ENCODE measurements at places on chromosomes 11 and 22.

- peak overlapping the region; percentile 84 for H3K4me3 ChIP-seq
- H3K27me3 ChIP-seq: no peaks in the 10 kb centered on the region
- peaks cover 4% of the 10 kb centered on the region for H3K4me1 ChIP-seq
- H3K36me3 ChIP-seq: no peaks in the 10 kb centered on the region
- no peak overlapping the region for H3K27ac ChIP-seq
Measured at GRCh38 chr11:108592591-108593213, 866 bp downstream of the EXPH5 start.

DNA sequence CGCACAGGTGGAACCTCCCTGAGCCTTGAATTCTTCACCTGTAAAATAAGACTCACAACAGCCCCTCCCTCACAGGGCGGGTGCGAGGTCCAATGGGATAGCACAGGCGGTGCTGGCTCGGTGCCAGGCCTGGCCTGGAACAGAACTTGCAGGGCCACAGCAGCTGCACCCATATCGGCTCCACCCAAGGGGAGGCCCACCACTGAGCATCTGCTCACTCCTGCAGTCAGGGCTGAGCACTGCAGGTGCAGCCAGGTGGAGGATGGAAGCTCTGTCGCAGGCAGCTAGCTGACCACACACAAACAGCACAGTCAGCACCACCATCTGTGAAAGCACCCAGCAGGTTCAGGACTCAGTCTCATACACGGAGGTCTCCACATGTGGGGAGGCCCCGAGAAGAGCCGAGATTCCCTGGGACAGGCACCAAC lies 19.6 kb downstream of the VPS37C start:
- peaks cover 33% of the 10 kb centered on the region for H3K4me1 ChIP-seq
- H3K36me3 ChIP-seq: no peaks in the 10 kb centered on the region
- H3K27me3 ChIP-seq: no peaks in the 10 kb centered on the region
- no peak for DNase-seq
- H3K4me3 ChIP-seq: no peak overlapping the region

GRCh38 chr22:37121887-37122591 lies 12.5 kb upstream of the TMPRSS6 start:
- H3K4me3 ChIP-seq: no peak overlapping the region
- H3K27me3 ChIP-seq: no peaks in the 10 kb centered on the region
- no peak overlapping the region for H3K27ac ChIP-seq

DNA sequence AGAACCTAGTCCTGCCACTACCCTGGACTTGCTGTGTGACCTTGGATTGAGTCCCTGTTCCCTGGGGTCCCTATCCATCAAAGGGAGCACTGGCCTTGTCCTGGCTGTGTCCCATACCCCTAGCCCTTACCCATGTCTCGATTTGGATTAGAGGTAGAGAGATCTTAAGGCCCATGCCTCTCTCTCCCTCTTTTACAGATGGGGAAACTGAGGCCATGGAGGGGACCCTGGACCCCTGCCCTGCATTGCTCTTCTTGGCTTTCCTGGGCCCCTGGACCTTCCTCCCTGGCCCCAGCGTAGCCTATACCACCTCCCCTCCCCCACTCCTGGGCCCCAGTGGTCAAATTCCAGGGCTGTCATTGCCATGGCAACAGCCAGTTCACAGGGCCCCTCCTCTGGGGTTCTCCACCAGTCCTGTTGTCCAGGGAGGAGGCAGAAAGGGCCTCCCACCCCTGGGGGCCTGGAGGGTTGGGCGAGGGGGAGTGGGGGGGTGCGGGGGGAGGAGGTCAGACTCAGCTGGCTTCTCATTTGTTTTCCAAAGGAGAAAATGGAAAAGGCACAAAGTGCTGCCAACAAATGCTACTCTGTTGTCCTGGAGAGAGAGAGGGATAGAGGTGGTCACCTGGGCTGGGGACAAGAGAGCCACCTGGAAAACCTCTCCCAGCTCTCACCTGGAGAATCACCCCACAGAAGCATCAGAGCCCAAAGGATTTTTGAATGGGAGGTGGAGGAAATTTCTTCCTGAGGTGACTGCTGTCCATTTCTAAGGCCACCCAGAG lies 23.3 kb downstream of the ARHGEF17 start:
- no peaks in the 10 kb centered on the region for H3K27me3 ChIP-seq
- peak overlapping the region; percentile 88 for H3K27ac ChIP-seq
- peak overlapping the region; percentile 19 for H3K4me3 ChIP-seq
- peaks cover 95% of the 10 kb centered on the region for H3K4me1 ChIP-seq

- no peak overlapping the region for H3K4me3 ChIP-seq
- no peak overlapping the region for H3K27ac ChIP-seq
- no peaks in the 10 kb centered on the region for H3K4me1 ChIP-seq
Measured at GRCh38 chr11:19079643-19080440, 19.3 kb upstream of the MRGPRX2 start.

- H3K36me3 ChIP-seq: no peaks in the 10 kb centered on the region
- peaks cover 6% of the 10 kb centered on the region for H3K4me1 ChIP-seq
- no peak for DNase-seq
- H3K4me3 ChIP-seq: peak overlapping the region; percentile 80
Measured at GRCh38 chr11:6927030-6927617, 898 bp downstream of the ZNF215 start.

- H3K4me3 ChIP-seq: no peak overlapping the region
- H3K36me3 ChIP-seq: no peaks in the 10 kb centered on the region
- no peak for DNase-seq
- H3K27ac ChIP-seq: no peak overlapping the region
- no peaks in the 10 kb centered on the region for H3K27me3 ChIP-seq
Measured at GRCh38 chr11:102464859-102465500, 12.4 kb upstream of the TMEM123 start.

DNA sequence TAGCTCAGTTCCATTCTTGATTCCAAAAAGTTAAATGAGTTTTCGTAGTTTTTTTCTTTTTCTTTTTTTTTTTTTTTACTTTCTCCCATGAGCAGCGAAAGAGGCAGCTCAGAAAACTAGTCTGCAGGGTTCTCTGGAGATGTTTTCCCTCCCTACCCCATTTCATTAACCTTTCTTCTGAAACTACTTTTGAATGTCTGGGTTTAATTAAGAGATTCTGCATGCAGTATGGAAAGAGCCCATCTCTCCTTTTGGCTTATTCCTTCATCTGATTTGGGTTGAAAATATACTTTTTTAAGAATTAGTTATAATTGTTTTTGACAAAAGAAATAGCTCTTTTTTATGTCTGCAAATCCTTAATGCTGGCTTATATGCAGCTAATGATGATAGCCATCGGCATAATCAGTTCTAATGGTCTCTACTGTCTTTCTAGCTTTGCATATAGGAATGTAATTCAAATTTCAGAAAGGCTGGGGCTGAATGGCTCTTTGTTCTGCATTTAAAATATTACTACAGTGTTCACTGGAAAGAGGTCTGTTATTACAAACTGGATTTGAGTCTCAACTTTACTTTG lies 265.3 kb downstream of the FAT3 start:
- no peaks in the 10 kb centered on the region for H3K4me1 ChIP-seq
- H3K36me3 ChIP-seq: no peaks in the 10 kb centered on the region
- DNase-seq: no peak
- H3K27ac ChIP-seq: no peak overlapping the region
